ENCODE measurements at places on chromosomes 7 and 10.

DNA sequence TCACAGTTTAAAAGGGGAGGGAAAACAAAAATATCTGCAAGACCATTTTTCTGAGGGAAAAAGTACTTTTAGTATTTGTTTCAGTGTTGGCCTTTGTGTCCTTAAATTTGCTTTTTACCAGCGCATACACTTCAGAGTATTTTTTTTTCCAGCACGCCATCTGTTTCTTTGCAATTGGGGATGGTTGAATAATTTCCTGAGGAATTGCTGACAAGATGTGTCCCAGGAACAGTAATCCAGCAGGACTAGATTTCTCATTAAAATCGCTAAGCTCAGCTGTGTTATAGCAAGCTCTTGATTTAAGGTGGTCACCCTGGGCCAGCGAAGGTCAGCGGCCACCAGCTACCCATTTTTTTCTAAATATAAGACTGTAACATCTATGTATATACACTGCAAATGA, 156.9 kb upstream of the RHOBTB1 start:
- DNase-seq, result no peak

- DNase-seq, result no peak
Observed at GRCh38 chr10:44006771-44007170, 358.1 kb upstream of the ZNF32 start.

DNA sequence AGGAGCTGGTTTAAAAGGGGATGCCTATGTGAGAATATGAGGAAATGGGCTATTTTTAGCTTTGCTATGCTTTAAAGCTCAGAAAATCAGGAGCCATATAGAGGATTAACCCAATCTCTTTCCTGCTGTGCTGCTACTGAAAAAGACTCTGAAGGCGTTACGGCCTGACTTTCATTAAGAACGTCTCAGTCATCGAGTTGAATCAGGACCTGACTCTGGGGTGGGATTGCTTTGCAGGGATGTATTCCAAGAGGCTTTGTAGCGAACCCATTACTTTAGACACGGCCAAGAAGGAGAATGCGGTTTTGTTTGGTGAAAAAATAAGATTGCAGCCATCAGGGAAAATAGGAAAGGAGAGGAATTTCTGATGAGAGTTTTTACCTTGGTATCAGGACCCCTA, 426.9 kb downstream of the CCSER2 start:
- no peak for DNase-seq

DNA sequence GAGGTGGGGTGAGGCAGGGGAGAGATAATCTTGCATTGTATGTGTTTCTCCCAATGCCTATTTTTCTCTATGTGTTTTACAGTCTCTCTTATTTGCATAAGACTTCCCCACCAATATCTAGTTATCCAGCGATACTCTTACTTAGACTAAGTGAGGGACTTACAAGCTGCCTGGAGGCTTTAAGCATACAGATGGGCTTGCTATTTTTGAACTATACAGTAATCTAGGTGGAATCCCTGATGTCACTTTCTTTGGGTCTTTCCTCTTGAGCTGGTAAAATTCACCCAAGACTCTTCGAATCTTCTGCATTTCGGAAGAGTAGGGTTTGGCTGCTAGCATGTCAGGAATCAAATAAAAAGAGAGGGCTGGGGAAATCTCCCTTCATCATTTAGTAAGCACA, 76.6 kb downstream of the NDUFB2 start:
- no peak for DNase-seq

GRCh38 chr7:155738652-155739537, 73.4 kb downstream of the SHH start:
- DNase-seq, result peak; percentile 83

DNA sequence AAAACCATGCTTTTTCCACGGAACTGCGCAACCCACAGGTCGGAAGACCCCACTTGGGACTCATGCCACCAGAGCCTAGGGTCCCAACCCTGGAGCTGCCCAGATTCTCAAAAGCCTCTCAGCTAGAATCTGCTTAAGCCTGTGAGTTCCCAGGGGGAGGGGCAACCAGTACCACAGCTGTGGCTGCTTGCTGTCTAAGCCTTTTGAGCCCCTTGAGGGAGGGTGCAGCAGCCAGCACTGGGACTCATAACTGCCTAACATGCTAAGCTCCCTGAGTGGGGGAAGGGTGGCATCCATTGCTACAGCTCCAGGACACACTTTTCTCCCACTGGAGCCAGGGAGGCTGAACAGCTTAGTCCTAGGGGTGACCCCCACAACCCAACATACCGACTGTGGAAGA, 485.6 kb upstream of the GRM3 start:
- DNase-seq, result no peak

GRCh38 chr7:128422037-128422436, 12.3 kb upstream of the IMPDH1 start:
- no peak for DNase-seq

GRCh38 chr7:142910481-142910880, 23.1 kb downstream of the TRPV5 start:
- DNase-seq, result no peak

DNA sequence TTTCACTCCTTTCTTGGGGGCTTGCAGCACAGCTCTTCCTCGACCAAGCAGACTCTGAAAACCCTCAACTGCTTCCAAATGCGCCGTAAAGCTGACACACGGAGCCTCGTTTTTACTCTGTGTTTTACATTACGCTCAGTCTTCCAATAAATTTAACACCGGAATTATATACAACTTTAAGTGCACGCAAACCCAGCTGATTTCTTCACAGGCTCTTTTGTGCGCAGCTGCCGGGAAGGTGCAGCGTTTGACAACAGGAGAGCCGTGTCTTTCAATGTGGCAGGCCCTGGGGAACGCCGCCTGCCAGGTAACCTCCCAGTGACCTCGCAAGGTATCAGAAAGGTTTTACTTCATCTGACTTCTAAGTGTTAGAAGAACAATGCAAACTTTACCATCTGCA, 35.0 kb downstream of the GFRA1 start:
- DNase-seq, result no peak

- no peak for DNase-seq
Observed at GRCh38 chr10:60975716-60976115, 31.7 kb upstream of the RHOBTB1 start.

DNA sequence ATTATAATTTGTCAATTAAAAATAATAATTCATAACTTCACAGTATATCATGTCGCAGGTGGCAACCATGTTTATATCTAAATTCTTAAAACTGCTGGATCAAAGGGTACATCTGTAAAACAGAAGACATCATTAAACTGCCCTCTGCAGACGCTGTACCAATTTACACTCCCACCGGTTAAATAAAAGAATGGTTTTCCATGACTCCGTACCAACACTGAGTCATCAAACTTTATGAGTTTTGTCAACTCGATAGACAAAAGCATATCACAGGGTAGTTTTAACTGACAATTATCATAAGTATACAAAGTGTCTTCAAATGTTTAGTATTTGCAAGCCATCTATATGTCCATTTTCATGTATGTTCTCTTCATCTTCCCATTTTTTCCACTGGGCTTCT, 5.7 kb upstream of the GSTK1 start:
- no peak for DNase-seq

- DNase-seq, result no peak
Observed at GRCh38 chr7:120052884-120053382, 220.0 kb upstream of the KCND2 start.

- DNase-seq, result no peak
Observed at GRCh38 chr10:650886-651615, 38.4 kb downstream of the DIP2C start.

- no peak for DNase-seq
Observed at GRCh38 chr7:120874016-120874415, 16.1 kb upstream of the TSPAN12 start.

GRCh38 chr7:103307503-103308231, 10.4 kb downstream of the PMPCB start:
- DNase-seq, result no peak

DNA sequence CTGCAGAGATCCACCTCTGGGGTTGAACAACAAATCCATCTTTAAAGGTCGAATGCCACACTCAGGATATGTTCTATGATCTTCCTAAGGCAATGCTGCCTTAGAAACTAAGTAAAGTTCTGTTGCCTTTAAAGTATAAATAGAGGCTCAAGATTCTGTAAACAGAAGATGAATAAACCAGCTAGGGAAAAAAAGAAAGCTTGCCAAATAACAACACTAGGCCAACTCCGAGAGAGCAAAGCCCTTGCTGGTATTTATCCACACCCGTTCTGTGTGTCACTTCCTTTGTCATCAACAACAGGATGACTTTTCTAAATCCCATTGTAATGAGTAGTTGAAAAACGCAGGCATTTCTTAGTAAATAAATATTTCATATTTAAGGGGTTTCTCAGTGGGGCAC, 330.0 kb upstream of the GLI3 start:
- no peak for DNase-seq

- DNase-seq, result no peak
Observed at GRCh38 chr10:7417807-7418206, 7.0 kb upstream of the SFMBT2 start.

DNA sequence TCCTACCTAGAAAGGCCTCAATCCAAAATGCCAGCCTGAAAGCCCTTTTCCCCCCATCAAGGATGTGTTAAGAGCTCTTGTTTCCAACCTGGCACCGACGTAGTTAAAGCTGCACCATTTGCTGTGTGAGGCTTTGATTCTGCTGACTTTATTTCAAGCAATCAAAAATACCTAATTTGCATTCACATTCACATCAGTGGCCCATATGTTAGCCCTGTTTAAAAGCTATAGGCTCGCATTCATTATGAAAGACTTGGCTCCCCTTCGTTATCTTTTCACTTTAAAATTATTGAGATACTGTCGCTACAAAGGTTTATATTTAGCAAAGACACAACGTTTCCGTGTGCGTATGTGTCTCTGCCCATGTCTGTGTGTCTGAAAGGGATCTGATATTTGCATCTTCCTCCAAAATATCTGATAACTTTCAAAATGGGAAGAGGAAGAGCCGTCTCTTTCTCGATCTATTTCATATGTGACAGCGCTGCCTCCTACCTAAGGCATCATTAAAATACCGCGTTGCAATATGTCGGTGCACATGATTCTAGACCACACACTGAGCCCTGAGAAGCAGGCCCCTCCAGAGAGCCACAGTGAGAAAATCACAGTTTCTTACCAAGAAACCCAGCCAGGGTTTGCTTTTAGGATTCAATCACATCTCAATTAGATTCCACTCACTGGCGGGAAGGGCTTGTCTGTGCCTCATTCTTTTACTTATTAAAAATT, 57.1 kb upstream of the ITPRID1 start:
- no peak for DNase-seq

- no peak for DNase-seq
Observed at GRCh38 chr7:124532166-124532565, 233.4 kb downstream of the GPR37 start.

GRCh38 chr10:63431962-63432797, 33.6 kb downstream of the JMJD1C start:
- peak; percentile 20 for DNase-seq

- DNase-seq, result no peak
Observed at GRCh38 chr7:37117292-37117691, 331.4 kb downstream of the ELMO1 start.

DNA sequence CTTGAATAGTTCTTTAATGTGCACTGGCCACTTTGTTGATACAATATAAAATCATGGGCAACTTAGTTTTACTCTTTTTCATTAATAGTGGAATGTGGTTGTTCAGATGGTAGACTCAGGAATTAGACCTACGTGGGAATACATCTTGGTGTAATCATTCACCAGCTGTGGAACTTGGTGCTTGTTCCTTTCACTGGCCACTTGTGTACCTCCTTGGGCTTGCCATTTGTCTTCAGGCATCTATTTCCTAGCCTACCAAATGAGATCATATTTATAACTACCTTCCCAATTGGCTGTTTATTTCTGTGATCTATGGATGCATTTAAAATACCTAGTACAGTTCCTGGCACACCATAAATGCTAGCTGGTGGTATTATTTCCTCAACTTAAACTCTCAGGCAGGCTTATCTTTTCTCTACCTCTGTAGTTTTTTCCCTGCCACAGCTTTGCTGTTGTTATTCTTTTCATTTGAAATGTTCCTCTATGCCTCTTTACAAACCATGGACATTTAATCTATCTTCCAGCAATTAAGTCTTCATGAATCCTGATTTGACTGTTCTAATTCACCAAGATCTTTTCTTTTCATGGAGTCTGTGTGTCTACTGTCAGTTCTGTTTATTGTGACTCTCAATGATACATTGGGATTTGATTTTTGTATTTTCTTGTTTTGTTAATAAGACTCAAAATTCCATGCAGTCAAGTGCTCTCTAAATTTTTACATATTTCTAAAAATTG, 113.0 kb downstream of the ADAM22 start:
- DNase-seq, result no peak

DNA sequence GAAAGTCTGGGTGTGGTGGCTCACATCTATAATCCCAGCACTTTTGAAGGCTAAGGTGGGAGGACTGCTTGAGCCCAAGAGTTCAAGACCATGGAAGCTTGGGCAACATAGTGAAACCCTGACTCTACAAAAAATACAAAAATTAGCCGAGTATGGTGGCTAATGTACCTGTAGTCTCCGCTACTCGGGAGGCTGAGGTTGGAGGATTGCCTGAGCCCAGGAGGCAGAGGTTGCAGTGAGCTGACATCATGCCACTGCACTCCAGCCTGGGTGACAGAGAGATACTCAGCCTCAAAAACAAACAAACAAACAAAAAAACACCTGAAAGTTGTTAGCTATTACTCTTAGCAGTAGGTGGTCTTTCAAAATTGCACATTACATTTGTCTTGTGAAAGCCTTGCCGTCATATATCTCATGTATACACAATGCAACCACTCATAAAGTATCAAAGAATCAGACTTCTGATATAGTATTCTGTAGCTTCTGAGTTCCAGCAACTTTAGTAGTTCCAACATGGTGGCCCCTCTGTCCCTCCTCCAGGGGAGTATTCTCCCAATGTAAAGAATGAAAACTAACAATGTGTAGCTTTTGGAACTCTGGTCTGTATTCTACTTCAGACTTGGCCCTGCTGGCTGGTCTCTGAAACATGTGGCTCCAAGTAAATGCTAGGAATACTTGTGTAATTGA, 101.5 kb downstream of the ZNF92 start:
- DNase-seq, result no peak

GRCh38 chr10:50369931-50370330, 118.6 kb upstream of the ASAH2 start:
- DNase-seq, result no peak

- no peak for DNase-seq
Observed at GRCh38 chr7:50649259-50649885, 84.2 kb upstream of the DDC start.

DNA sequence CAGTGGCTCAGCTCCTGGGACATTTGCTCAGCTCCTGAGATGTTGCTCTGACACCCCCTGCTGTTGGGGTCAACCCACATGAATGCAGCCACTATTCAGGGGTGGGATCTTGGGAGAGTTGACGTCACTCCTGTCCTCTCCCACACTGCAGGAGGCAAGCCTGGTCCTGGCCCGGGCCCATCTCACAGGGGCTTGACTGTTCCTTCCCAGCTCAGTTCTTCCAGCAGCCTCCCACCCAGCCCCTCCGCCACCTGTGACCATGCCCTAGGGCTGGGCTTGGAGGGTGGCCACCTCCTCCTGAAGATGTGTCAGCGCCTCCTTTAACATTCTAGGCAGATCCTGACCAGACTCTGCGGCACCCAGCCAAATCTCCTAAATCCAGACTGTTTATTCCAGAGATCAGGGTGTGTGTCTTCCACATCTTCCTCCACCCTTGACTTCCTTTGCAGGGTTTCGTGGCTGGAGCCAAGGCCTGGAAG, 19.1 kb upstream of the OPALIN start:
- DNase-seq, result no peak

- DNase-seq, result no peak
Observed at GRCh38 chr7:75916259-75916658, 1.3 kb downstream of the POR start.

- DNase-seq, result no peak
Observed at GRCh38 chr7:140679186-140679585, 6.4 kb downstream of the ADCK2 start.

Data from activated CD4-positive, alpha-beta memory T cell treated with anti-CD3 and anti-CD28 coated beads for 36 hours (primary cell).